Stimulated activated CD8-positive, alpha-beta memory T cell treated with anti-CD3 and anti-CD28 coated beads, Interleukin-4, amount 100 ng/mL, for 1 hour (primary cell): ENCODE measurements at places on chromosomes 12 and 14.

DNA sequence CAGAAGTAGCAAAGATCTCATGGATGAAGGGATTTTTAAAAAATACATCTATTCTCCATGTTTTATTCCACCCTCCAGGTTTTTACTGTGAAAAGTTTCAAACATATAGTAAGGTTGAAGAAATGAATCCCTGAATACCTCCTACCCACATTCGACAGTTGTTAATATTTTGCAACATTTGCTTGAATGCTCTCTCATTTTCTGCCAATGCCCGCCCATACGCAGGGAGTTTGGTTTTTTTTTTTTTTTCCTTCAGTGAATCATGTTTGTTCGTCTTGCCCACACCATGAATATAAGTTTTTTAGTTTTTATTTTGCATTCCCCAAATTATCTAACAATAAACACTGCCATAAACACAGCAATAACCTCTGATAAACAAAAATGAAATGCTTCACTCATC is 82.9 kb downstream of the MAP1LC3B2 start:
- no peak for DNase-seq

- no peak for DNase-seq
These were observed 17.6 kb upstream of the AMIGO2 start for GRCh38 chr12:47097276-47097896.

DNA sequence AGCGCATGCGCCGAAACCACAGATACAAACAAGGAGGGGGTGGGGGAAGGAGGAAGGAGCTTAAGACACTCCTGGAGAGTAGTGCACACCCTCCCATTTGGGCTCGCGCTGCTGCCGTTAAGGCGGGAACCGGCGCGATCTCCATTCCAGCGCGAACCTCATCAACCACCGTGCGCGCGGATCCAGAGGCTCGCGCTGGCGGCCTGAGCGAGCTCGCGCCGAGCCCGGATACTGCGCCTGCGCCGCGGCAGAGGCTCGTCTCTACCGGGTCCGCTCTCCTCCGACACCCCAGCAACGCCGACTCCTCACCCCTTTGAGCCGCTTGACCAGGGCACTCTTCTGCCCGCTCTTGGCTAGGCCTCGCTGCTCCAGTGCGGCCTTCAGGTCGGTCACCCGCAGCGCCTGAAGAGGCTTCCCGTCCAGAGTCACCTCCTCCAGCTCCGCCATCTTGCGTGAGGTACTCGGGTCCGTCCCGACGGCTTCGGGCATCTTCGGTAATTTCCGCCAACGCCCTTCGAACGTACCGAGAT is at the start of gene ACIN1:
Gene ACIN1 (minus strand): TSS at position 471 of the 530 bp plus-strand sequence. CDS start 24 bp downstream, at position 447.
- DNase-seq = peak; percentile 54

- DNase-seq = no peak
These were observed 6.0 kb upstream of the GTSF1 start for GRCh38 chr12:54479421-54479820.

DNA sequence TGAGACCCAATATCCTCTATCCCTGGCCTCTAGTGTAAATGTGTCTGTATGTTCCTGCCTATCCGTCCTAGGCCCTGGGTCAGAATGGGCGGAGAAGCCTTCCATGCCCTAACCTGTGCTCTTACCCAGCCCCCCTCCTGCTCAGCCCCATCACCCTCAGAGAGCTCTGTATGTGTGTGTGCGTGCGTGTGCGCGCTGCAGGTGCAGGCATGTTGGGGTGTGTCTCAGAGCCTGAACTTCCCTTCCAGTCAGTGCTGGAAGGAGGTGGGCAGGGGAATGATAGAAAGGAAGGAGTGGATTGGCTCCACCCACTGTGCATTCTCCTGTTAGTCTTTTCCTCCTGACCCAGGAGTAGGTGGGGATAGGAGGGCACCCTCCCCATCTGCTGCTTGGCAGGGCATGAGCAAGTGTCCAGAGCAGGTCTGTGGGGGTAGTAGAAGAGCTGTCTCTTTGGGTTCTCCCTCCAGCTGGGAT is 7.2 kb downstream of the NAB2 start:
- no peak for DNase-seq

- DNase-seq = no peak
These were observed 17.2 kb downstream of the IFT81 start for GRCh38 chr12:110141389-110141788.

DNA sequence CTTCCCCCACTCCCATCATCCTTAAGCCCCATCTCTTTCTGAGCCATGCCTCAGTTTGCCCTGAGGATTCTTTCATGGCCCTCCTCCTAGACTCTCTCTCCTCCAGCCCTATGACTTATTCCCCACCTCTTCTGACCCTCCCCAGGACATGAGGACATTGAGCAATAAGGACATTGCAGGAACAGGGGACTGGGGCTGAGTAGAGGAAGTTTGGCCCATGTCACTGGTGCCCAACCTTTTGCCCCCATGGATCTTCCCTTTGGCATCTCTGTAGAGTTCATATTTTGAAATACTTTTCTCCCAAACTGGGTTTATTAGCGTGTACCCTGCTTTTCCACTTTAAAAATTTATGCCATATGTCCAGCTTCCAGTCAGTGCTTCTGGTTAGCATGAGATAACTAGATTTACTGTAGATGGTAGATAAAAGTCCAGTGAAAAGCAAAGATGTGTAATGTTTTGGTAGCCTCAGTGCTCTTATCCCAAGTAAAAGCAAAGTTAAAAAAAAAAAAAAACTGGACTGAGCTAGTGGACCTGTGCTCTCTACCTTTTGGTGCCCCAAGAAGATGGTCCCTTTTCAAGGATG is 6.1 kb upstream of the LRP1-AS start:
- no peak for DNase-seq

GRCh38 chr14:34496679-34497513 is 34.9 kb upstream of the SPTSSA start:
- DNase-seq = no peak

DNA sequence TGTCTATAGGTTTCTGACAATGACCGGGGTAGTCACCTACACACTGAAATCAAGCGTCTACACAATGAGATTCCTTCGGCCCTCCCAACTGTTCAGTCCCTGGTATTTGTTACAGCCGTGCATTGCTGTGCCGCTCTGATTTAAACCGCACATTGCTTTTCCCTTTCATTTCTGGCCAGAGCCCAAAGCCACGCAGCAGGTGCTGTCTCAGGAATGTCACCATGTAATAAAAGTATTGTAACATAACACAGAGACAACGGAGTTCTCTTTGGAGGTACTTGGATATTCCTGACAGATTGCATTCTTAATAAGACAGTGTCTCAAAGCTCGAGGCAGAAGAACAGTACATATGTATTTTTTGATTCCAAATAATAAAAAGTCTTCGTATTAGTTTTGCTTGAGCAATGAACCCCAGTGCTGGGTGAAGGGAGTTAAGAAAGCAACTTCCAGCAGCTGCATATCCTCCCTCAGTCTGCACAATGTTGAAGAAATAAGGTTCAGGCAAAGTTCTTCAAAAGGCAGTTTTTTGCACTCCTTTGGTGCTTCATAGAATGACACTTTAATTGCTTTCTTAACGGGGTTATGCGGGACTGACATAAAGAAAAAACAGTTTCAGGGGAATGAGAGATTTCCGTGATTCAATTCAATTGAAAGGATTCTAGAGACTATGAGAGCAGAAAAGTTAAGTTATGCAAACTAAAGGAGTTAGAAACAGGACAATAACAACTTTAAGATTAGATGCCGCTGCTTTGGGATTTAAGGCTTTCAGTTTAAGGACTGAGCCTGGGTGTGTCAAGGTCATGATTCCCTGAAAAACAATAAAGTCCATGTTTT is 288.7 kb upstream of the FLRT2 start:
- no peak for DNase-seq

DNA sequence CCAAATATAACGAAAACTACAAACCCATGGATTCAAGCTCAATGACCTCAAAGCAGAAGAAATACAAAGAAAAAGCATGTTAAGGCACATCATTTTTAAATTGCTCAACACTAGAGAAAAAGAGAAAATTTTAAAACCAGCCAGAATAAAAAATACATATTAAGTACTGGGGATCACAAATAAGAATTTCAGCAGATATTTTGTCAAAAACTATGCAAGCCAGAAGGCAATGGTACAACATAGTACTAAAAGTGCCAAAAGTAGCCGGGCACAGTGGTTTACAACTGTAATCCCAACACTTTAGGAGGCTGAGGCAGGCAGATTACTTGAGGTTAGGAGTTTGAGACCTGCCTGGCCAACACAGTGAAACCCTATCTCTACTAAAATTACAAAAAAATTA is 10.2 kb downstream of the SGPP1 start:
- DNase-seq = no peak

DNA sequence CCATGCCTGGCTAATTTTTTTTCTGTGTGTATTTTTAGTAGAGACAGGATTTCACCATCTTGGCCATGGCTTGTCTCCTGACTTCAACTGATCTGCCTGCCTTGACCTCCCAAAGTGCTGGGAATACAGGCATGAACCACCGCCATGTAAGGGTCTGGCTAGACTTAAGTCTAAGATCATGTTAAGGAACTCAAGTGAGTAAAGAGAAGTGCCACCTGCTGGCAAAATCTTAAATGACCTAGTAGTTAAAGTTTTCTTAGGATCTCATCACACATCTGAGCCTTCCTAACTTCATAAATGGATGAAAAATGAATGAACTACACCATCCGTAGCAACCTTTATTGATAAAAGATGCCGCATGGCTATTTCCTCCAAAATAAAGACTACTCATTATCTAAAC is 1.7 kb upstream of the C12orf56 start:
- no peak for DNase-seq

DNA sequence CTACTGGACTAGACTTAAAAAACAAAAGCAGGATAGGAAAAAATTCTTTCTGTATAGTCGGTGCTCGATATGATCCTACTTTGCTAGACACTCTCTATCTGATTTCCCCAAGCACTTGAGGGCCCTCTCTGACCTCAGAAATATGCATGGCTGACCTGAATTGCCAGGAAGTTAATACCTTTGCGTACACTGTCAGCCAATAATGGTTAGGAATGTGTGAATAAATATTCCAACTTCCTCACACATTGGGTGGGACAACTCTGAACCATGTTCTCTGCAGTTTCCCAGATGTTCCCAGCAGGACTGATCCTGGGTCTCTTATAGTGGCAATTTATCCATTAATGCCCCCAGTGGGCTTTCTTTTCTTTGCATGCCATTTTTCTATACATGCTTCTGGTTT is 20.5 kb upstream of the RPL10L start:
- no peak for DNase-seq

- DNase-seq = no peak
These were observed 93.6 kb downstream of the PHETA1 start for GRCh38 chr12:111275308-111275707.

DNA sequence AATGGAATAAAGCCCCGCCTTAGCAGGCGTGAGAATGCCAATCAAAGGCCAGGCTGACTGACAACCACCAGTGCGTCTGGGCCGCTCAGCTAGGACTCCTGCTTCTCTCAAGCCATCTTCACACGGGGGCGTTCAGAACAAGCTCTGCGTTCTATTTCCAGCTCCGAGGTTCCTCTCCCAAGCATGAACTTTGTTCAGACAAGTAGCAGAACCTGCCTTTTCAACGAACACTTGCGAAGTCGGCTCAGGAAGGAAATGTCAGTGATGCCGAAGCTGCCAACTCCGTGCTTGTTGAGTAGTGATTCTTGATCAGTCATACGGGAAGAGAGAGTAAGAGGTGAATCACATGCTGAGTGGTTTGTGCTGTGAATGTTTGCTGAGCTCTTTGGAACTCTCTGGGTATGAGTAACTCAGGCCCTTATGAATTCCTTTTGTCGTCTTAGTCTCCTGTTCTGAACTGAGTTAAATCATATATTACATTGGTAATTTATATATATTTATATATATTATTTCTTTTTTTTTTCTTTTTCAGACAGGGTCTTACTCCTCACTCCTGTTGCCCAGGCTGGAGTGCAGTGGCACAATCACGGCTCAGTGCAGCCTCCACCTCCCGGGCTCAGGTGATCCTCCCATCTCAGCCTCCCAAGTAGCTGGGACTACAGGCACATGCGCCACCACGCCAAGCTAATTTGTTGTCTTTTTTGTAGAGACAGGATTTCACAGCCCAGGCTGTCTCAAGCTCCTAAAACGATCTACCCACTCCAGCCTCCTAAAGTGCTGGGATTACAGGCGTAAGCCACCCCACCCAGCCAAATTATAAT is 29.4 kb upstream of the BCL7A start:
- no peak for DNase-seq

DNA sequence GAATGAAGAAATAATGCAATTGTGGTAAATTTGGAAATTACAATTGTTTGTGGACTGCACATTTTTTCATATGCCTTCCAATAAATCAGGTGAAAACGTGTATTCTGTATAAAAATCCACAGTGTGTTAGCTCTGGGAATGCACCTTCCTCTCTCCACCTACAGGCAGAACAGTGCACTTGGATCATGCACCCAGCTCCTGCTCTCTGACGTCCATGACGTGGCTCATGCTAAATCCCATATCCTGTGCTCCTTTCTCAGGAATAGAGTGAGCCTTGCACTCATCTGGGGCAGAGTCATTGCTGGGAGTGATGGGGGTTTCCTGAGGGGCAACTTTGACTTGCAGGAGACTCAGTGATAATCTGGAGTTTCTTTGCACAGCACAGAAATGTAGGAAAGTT is 1282.1 kb downstream of the TMEM121 start:
- DNase-seq = no peak

DNA sequence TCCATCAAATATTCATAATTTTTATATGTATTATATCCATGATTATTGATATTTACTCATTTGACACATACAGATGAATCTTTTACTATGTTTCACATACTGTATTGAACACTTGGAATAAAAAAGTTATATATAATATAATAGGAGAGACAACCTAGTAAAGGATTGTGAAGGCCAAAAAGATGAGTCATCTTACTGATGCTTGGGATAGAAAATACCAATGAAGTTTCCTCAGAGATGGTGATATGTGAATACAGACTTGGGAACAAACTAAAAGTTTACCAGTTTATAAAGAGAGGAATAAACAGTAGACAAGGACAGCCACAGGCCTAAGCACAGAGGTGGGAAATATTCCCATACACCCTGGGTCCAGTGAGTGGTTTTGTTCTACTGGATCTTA is 743.9 kb upstream of the FLRT2 start:
- DNase-seq = no peak

DNA sequence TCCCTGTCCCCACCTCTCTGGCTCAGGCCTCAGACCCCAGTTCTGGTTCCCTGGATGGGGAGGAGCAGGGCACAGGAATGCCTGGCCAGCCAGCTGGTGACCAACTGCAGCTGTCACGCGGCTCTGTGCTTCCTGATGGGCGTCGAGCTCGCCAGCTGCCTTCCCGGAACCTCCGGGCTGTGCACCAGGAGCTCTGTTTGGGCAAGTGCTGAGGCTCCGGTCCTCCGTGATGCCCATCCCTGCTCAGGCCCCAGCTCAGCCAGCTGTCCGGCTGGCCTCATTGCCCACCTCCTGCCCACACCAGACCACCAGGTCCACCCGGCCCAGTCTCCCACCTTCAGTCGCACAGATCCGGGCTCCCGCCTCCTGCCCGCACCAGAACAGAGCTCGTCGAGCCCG is 4.8 kb downstream of the IFFO1 start:
- no peak for DNase-seq
